ENCODE measurements at places on chromosomes 4 and X. TPM values are rescaled to one million over a fixed set of nuclear protein-coding genes. Genes with fewer than 3 reads are reported as not detected.

DNA sequence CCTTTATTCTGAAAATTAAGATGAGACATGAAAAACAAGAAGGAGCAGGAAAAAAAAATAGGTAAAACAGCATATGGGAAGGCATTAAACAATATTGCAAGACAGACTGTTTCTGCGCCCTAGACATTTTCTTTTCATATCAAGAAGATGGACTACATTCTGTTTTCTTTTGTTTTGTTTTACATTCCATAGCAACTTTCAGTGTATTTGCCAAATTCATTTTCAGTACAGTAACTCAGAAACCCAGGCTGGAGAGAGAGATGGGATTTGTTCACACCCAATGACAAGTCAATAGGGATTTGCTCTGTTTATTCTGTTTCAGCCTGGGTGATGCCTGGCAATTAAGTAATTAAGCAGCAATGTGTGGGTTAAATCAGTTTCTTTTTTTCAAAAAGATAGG is 892.8 kb upstream of the DIAPH2 start:
- DNase-seq: no peak

- no peak for DNase-seq
Observed at GRCh38 chr4:1375761-1376322, 28.8 kb downstream of the UVSSA start.

Gene MYOZ2
- total RNA-seq: 0.24 TPM

Gene PDS5A
- 49.5 TPM for total RNA-seq

GRCh38 chrX:44253575-44253942 is 89.9 kb downstream of the EFHC2 start:
- DNase-seq: no peak

DNA sequence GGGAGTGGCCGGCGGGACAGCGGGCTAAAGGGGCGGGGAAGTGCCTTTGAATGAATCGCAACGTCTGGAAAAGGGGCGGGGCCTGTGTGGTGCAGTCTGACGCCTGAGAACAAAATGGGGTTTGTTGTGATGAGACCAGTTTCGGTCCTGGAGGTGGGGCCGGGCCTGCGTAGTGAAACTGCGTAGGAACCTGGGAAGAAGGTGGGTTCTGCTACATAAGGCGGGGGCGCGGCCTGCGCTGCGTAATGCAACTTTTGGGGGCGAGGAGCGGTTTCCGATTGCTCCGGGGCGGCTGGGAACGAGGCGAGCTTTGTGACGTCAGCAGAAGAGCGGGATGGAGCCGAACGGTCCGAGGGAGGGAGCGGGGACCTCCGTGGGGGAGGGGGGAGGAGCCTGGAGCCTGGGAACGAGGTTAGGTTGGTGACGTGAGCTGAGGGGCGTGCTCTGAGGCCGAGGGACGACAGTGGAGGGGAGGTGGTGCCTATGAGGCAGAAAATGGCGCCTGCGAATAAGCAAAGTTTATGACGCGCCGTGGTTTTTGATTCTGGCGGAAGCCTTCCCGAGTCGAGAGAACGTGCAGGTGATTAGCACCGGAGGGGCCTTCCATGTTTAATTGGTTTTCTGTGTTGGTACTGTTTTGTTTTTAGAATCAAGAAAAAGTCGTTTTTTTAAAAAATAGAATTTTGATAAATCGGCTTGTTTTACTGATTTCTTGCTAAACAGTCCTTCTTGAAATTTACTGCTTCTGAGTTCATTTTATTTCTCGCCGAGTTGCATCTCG is 714 bp downstream of the USP11 start:
- peak; percentile 95 for DNase-seq

DNA sequence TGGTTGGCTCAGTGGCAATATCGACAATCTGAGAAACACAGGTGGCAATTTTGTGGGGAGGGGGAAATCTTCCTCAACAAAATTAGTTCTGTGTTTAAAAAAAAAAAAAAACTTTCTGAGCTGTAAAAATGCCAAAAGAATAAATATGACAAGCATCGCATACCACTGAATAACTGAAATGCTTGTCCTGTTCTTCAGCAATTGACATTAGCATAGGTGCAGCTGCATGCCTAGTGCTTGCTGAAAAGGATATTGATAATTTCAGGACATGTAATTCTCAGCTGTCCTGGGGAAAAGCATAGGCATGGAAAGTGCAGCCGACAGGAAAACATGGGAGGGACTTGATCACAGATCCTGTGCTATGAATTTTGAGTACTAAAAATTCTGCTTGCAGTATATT is 147.2 kb downstream of the SOWAHB start:
- DNase-seq: no peak

Gene CD40LG
- total RNA-seq: not detected

DNA sequence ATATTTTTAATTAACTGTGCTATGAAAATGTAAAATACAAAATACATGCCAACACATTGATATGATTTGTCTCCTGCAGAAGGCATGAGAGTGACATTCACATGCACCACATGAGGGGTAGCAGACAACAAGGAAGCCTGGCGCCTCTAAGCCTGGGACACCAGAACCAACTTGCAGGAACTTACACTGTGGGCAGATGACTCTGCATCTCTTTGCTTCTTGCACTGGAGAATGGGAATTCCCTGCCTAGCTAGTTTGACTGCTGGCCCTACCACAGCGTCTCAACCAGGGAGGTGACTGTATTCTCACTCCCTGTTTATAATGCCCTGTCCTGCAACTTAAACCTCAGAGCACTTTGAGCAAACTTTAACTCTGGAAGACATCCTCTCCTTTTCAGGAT is 40.5 kb downstream of the PAGE2 start:
- DNase-seq: no peak

DNA sequence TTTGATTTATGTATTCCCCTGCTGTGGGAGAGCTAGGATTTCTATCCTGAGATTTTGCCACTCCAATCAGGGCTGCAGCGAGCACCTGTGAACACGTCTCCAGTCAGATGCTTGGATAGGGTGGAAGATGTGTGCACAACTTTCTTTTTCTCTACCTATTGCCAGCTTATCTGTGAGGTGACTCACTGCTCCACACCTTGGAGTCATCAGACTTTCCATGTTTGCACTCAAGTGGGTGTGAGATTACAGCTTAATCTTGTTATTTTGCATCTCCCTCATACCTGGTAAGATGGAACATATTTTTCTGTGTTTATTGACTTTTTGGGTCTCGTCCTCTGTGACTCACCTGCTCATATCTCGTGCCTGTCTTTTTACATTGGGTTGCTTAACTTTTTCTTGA is 32.2 kb downstream of the PSAPL1 start:
- DNase-seq: peak; percentile 55

- DNase-seq: no peak
Observed at GRCh38 chr4:26885912-26886274, 25.3 kb downstream of the STIM2 start.

Gene ADH1A
- total RNA-seq: not detected

Gene XAGE1A
- total RNA-seq: not detected

GRCh38 chr4:16122308-16122711 is 38.5 kb upstream of the PROM1 start:
- no peak for DNase-seq

- no peak for DNase-seq
Observed at GRCh38 chrX:151004085-151004484, 20.9 kb downstream of the HMGB3 start.

DNA sequence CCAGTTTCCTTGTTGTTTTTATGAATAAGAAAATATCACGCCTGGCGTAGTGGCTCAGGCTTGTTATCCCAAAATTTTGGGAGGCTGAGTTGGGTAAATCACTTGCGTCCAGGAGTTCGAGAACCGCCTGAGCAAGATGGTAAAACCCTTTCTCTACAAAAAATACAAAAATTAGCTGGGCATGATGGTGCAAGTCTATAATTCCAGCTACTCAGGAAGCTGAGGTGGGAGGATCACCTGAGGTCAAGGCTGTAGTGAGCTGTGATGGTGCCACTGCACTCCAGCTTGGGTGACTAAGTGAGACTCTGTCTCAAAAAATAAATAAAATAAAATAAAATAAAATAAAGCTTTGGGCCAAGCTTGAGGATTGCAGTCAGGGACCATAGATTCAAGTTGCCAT is 827.2 kb downstream of the FSTL5 start:
- DNase-seq: no peak

GRCh38 chrX:124272370-124272982 is 60.0 kb upstream of the TEX13D start:
- no peak for DNase-seq

- DNase-seq: peak; percentile 53
Observed at GRCh38 chrX:72621625-72622485, 49.2 kb upstream of the HDAC8 start.

Gene CDS1
- total RNA-seq: 3.8 TPM

GRCh38 chr4:140069066-140069465 is 84.9 kb downstream of the MAML3 start:
- no peak for DNase-seq

DNA sequence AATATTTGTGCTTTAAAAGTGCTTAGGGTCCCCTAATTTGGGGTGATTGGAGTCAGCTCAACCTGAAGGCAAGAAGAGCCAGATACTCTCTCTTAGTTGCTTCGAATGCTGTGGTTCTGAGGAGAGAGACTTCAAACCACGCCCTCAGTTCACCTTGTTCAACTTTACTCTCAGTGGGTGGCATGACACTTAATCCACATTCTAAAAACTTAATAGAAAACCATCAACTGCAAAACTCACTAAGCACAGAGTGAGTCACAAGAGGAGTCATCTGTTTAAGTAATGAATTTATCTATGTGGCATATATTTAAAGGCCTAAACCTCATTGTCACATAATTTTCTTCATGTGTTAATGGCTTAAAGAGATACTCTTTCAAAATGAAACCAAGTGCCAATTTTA is 99.5 kb upstream of the SLC4A4 start:
- peak; percentile 63 for DNase-seq

- no peak for DNase-seq
Observed at GRCh38 chr4:123528501-123529277, 132.1 kb downstream of the SPRY1 start.

- DNase-seq: peak; percentile 62
Observed at GRCh38 chrX:102846544-102847236, 90.4 kb upstream of the RAB40AL start.

- DNase-seq: peak; percentile 72
Observed at GRCh38 chr4:39037491-39037825, 5.2 kb upstream of the TMEM156 start.

Gene CT45A2
- total RNA-seq: not detected

Gene ARHGAP6
- total RNA-seq: 0.30 TPM

DNA sequence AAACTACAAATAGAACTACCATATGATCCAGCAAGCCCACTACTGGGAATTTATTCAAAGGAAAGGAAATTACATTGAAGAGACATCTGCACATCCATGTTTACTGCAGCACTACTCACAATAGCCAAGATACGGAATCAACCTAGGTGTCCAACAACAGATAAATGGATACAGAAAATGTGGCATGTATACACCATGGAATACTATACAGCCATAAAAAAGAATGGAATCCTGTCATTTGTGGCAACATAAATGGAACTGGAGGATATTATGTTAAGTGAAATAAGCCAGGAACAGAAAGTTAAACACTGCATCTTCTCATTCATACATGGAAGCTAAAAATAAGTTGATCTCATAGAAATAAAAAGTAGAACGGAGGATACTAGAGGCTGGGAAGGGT is 58.1 kb downstream of the RPS3A start:
- DNase-seq: no peak

DNA sequence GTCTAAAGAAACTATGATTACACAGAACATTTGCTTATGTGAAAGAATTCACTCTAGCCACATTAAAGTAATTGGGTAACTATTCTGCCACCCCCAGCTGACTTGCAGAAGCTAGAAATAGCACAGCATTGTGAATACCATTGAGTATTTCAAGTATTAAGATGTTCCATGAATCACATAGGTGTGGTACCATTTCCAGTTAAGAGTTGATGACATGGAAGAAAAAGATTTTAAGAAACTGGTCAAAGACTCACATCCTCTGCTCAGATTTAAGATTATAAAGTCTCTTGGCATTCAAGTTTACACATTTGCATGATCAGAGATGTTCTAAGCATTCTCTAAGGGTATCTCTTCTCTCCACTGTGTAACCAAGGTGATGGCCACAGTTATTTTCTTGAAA is 287.5 kb downstream of the CAMK2D start:
- DNase-seq: peak; percentile 96
